ENCODE measurements at places on chromosomes 1 and 21.
A peak's percentile ranks its signal among the peaks of the same experiment; 100 is the strongest.

- peak; percentile 58 for DNase-seq
Observed at GRCh38 chr21:42279341-42279871, 35.8 kb downstream of the TFF3 start.

DNA sequence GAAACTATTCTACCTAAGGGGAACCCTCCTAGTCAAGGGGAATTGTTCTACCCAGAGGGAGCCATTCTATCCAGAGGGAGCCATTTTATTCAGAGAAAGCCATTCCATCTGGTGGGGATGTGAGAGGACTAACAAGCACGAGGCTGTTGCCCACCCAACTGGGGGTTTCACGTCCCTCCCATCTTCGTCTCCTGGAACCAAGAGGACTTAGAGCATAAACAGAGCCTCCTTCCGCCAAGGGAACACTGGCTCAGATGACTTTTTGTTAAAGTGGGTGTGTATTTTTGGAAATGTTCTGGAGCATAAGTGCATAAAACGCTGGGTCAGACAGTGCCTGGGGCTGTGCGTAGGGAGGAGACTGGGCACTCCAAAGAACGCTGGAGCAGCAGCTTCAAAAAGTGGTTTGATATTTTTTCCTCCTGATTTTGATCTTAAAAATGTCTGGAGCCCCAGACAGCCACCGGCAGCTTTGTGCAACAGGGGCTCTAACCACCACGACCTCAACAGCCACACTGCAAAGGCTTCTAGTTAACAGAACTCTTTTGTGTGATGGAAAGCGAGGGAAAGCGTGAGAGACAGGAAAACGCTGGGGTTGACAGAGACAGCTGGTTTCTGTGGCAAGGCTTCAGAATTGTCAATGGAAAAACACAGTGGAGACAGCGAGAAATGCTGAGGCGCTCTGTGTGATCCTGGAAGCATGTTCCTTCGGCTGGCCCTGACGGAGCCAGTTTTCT, 363.6 kb upstream of the CAMK1G start:
- peak; percentile 60 for DNase-seq

- no peak for DNase-seq
Observed at GRCh38 chr1:241332987-241333386, 24.0 kb downstream of the RGS7 start.

- DNase-seq, result no peak
Observed at GRCh38 chr1:31318146-31318545, 21.3 kb downstream of the ZCCHC17 start.

GRCh38 chr1:246182149-246182851, 324.8 kb downstream of the SMYD3 start:
- DNase-seq, result no peak

- DNase-seq, result peak; percentile 8
Observed at GRCh38 chr1:41122851-41123518, 101.5 kb upstream of the SLFNL1 start.

- DNase-seq, result no peak
Observed at GRCh38 chr1:101065575-101065974, 40.0 kb upstream of the DPH5 start.

GRCh38 chr1:27099135-27099586, 55.8 kb downstream of the SLC9A1 start:
- no peak for DNase-seq

GRCh38 chr1:26125382-26125781, 13.8 kb downstream of the PDIK1L start:
- no peak for DNase-seq

- DNase-seq, result no peak
Observed at GRCh38 chr1:212926372-212926771, 24.0 kb upstream of the VASH2 start.

DNA sequence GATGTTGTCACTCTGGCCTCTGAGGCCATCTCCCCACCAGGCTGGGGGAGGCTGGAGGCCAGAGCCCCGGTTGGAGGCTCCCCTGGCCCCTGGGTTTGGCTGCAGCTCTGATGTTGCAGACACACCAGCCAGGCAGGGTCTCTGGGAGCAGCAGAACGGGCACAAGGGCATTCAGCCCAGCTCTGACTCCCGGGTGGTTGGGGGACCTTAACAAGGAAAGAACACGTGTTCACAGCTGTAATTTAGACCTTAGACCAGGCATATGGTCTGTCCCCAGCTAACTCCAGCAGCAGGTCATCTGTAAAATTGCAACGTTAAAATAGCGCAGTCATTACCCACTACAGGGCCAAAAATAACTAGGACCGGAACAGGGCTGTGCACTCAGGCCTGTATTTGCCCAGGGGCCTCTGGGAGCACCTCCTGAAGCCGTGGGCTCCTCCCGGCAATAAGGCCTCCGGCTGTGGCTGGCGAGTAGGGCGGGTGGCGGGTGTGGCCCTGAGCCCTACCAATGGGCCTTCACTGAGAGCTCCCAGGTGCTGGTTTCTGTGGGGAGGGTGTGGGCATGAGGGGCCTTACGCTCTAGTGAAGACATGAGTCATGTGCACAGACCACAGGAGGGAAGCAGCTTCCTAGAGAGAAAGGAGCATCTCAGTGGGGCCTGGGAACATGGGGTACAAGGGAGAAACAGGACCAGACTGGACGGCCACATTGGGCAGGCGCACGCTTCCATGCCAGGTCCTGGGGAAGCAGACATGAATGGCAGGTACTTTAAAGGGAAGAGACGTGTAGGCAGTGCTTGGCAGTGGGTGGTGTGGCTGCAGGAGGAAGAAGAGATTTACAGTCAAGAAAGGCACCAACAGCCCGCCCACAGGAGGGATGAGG, 6.1 kb downstream of the LDLRAP1 start:
- DNase-seq, result peak; percentile 67

DNA sequence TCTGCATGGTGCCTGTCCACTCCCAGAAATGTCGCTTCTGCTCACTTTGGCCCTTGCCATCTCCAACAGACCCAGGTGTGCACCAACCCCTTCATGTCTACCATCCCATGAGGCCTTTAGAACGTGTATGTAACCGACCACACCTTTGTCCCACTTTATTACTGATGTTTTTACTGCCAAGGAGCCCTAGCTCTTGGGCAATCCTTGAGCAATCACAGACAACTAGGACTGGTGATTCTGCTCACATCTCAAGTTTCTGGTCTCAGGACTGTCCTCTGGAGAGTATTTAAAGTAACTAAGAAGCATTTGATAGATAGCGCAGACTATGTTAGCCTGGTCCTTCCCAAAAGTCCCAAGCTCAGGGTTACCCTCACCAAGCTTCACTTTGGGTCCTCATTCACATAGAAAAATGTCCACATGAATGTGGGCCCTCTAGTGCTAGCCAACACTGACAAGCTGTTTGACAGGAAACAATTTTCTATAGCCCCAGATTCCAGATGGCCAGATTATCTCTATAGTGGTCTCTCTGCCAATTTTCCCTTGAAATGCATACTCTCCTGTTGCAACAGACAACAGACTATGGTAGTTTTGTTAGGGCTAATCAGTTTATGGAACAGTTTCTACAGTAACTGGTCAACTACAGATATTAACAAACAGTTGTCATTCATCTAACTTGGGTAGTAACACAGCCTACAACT, 6.9 kb upstream of the TMEM81 start:
- peak; percentile 73 for DNase-seq

DNA sequence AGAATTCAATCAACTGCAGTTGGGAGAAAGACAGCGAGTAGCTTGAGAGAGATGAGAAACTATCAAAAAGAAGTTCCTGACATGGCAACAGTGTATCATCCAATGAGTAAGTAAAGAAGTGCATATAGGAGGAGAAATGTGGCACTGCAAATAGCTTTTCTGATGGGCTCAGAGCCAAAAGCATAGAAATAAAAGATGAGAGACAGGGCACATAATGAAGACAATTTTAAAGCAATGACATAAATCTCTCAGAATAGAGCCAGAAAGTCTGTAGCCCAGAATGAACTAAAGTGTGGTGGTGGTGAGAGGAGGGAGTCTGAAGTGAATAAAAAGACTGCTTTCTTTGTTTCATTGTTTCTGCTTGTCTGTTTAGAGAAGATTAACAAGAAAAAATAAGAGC, 34.3 kb downstream of the TNFSF18 start:
- DNase-seq, result no peak

GRCh38 chr1:212482637-212483441, 50.1 kb downstream of the NENF start:
- no peak for DNase-seq

- DNase-seq, result no peak
Observed at GRCh38 chr1:10830961-10831668, 34.7 kb upstream of the CASZ1 start.

- no peak for DNase-seq
Observed at GRCh38 chr21:34219334-34220060, 144.3 kb upstream of the KCNE2 start.

- DNase-seq, result peak; percentile 16
Observed at GRCh38 chr21:26732432-26733221, 112.6 kb downstream of the ADAMTS1 start.

GRCh38 chr21:38712071-38712470, 93.7 kb upstream of the ETS2 start:
- DNase-seq, result peak; percentile 6

GRCh38 chr1:241994171-241994570, 4.7 kb downstream of the MAP1LC3C start:
- no peak for DNase-seq

DNA sequence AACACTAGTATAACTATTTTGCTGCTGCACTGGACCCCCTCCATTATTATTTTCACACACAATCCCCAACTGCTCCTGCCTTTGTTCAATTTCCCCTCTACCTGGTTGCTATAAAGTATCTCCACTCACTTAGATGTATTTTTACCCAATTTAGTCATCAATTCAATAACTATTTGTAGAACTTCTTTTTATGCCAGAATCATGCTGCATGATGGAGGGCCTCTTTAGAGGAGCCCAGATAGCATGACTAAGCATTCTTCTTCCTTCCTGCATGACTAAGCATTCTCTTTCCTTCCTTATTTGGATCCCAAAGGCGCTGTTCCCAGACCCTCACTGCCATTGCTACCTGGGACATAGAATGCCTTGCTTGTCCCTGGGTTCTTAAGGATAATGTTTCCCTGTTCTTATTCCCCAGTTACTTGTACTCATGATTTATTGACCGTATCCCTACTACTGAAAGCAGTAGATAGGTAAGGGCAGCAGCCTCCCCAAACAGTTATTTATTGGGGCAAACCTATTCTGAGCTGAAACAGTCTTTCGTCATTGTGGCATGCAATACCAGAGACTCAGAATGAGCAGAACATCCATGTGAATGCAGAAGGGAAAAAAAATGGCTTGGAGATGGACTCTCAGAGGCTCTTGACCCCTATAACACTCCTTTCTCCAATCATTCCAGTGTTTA, 89.3 kb upstream of the AKT3 start:
- DNase-seq, result no peak

DNA sequence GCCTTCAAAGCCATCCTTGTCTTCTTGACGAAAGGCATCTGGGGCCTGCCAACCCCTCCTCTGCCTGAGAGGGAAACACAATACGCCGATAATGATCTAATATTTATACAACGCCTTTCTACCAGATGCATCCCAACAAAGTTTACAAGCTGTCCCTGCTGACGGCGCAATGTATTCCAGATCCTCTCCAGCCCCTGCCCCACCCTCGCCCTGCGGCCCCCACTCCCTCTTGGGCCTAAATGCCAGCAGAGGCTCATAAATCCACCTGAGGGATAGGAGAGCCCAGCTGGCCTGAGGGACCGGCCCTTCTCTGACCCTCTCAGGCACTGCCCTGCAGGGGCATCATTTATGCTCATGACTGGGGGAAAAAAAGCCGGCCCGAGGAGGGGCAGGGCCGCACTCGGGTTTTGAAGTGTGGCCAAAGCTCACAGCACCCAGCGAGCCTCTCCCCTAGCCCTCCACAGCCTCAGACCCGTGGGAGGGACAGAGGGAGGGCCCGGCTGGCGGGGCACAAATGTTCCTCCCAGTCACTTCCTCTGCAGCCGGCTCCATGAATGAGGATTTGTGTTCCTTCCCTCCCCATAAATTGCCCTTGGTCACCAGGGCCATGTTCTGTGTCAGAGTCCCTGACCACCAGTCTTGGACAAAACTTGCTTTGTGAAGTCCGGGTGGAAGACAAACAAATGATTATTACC, 140.3 kb downstream of the FOXD2 start:
- DNase-seq, result peak; percentile 6

DNA sequence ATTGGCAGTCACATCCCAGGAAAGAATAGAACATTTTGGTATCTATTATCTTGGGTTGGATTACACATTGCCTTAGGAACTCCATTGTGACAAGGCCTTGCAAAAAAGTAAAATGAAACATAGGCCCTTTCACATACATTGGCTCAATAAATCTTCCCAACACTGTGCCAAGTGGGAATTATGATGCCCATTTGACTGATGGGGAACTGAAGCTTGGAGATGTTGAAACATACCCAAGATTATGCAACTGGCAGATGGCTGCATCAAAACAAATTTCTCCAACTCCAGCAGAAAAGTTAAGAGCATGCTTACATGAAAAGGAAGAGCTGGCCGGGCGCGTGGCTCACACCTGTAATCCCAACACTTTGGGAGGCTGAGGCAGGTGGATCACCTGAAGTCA, 26.9 kb downstream of the PLEKHO1 start:
- peak; percentile 62 for DNase-seq

- no peak for DNase-seq
Observed at GRCh38 chr1:166470014-166470413, 303.2 kb upstream of the FAM78B start.

GRCh38 chr1:109977225-109977624, 7.3 kb upstream of the AHCYL1 start:
- no peak for DNase-seq

- no peak for DNase-seq
Observed at GRCh38 chr21:42864815-42865775, 14.2 kb downstream of the WDR4 start.

GRCh38 chr1:94079989-94080388, 41.0 kb downstream of the ABCA4 start:
- DNase-seq, result no peak

DNA sequence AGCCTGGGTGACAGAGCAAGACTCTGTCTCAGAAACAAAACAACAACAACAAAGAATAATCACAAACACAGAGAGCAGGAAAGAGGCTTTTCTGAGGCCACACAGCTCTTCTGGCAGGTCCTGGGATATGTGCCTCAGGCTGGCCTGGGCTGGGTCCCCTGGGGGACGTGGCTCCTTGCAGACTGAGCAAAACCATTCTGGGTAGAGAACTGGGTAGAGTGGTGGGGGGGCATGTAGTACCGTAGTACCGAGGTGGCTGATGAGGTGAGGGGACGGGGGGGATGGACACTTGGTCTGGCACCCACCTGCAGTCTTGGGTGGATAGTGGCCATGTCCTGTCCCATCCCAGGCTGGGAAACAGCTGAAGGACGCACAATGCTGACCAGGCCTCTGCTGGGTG, 6.0 kb downstream of the TMEM82 start:
- DNase-seq, result no peak

GRCh38 chr1:49111931-49112330, 335.2 kb upstream of the BEND5 start:
- no peak for DNase-seq

All from G401 (cell line).